ENCODE measurements at places on chromosomes 5 and 9.

DNA sequence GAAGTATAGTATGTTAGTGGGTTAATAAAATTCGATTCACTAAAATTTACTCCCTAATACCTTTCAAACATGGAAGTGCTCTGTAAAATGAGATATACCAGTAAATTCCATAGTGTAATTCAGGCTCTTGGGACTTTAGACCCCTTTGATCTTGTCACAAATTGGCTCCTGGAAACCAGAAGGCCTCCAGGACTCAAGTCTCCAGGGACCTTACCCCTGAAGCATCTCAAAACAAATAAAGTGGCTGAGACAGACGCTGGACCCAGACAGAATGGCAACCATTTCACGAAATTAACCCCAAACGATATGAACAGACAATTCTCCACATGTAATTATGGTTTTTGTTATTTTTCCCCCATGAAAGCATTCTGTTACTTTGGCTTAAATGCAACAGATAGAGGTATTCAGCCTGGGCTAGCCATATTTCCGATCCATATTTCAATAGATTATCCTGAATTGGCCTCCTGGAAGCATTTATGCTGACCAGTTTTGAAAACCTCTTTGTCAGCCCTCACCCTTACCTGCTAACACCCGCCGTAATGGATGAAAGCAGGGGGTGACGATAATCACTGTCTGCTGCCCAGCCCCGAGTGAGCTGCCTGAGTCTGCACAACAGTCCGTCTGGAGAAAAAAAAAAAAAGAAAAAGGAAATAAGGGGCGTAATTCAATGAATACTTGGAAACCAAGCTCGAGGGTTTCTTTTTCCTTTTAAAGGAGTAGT, 34.1 kb upstream of the EFNA5 start:
- peak; percentile 2 for DNase-seq

DNA sequence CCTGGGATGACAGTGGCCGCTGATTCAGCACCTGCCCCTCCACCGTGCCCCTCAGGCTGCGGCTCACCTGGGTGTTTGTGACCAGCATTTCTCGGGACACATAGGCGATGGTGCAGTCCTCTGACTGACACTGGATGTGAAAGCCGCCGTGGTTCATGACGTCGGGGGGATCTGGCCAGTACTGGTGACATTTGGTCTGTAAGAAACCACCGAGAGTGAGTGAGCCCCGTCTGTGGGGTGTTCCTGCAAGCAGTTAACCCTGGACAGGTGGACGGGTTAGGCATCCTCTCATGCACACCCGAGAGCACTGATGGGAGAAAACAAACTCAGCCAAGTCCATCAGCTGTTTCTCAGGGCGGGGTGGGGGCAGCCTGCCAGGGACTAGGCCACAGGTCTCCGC, 62.5 kb upstream of the EPB41L4B start:
- DNase-seq, result no peak

DNA sequence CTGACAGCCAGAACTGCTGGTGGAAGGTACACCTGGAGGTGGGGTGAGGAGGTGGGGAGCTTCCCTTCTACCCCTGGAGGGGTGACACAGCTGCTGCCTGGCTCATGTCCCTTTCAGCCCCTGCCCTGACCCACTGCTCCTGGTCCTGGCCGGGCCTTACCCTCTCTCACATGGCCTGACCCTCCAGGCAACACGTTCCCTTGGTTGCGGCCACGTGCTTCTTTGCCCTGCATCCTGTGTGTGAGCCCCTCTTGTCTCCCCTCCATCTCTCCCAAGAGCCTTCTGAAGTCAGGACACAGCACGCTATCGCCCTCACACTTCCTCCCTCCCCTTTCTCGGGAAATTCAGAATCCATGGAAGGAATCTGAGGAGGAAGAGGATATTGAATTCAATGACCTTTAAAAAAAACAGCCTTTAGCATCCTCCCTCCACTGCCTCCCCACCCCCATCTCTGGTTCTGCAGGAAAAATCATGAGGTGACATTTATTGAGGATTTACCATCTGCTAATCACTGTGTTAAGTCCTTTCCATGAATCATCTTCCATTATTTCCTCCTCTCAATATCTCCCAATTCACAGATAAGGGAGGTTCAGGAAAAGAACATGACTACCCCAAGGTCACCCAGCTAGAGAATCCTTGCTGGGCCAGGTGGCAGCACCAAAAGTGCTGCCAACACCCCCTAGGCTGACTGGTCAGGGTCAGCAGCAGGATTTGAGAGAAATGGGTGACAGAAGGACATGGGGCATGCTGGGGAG, 8.3 kb downstream of the AQP3 start:
- no peak for DNase-seq

DNA sequence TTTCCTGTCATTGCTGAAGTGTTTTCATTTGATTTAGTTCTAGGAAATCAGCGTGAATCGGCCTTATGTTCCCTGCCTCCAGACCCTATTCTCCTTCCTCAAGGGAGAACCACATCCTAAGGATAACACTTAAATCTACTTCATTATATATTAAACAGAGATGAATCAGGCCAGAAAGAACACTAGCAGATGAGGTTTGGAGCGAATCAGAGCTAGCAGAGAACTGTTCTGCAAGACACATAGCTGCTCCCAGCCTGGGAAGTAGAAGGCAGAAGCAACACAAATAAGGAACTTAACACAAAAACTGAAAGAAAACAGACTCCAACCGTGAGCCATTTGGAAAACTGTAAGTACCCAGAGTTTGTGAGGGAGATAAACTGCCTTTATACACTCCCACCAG, 718.2 kb downstream of the SEMA5A start:
- DNase-seq, result peak; percentile 72

DNA sequence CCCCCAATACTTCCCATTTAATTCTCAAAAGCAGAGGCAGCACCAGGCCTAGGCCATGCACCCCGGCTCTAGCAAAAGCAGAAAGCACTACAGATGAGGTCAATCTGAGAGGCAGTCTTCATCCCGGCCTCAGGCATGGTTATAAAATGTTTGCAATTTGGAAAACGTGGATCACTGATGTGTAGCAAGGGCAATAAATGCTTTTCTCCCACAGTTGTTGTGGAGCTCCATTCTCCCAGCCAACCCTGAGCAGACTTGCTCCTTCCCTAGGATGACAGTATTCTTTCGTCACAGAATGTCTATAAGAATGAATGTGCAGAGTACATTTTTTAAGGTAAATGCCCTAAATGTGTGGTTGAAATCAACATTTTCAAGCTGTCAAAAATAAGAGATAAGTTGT, 157.3 kb upstream of the DAPK1 start:
- no peak for DNase-seq

GRCh38 chr5:55680353-55680752, 31.8 kb downstream of the SLC38A9 start:
- DNase-seq, result no peak

DNA sequence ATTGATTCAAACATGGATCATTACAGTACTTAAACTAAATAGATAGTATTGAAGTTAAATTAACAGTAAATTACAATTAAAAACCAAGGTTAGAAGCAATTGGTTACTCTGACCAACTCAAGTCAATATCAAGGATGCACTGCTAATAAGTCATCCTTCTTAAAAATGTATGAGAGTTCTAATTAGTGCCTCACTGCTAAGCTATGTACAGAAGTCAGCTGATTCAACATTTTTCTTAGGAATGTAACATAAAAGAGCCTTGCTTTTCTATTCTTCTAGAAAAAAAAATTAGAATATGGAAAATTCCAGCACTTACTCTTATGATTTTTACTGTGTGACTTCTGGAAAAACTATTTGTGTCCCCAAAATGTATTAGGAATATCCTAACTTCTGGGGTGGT, 75.7 kb upstream of the FBN2 start:
- no peak for DNase-seq

DNA sequence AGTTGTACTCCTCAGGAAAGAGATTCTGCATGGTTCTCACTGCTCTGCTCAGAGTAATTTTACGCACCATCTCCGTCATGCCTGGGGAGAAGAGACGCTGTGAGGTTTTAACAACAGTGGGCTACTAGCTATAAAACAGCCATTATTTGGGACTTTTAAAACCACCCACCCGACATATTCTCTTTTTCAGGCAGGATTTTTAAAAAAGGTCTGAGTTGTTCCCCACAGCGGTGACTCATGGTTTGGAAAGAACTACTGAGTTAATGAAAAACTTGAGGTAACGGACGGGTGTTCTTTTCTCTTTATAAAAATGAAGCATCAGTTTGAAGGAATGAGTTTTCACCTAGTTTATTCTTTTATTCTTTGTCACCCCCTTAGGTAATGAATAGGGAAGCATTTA, 61.3 kb downstream of the TTLL11 start:
- peak; percentile 53 for DNase-seq

- DNase-seq, result no peak
Measured at GRCh38 chr9:91146391-91147019, 215.2 kb downstream of the AUH start.

DNA sequence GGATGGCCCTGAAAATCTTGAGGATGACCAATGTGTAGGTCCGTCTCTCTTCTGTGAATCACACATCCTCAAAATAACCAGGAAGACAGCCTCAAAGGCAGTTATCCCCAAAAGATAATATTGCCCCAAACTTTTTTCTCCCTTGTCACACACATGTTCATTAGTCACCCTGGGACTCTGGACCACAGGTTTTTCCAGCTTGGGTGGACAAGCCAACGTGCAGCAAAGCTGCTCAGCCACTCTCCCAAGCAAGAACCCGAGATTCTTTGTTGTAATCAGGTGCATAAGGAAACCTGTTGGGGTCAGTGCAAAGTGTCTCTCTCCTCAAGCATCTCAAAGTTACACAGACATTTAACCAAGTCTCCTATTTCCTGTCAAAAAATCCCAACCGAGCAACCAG, 196.6 kb downstream of the GNA14 start:
- no peak for DNase-seq

DNA sequence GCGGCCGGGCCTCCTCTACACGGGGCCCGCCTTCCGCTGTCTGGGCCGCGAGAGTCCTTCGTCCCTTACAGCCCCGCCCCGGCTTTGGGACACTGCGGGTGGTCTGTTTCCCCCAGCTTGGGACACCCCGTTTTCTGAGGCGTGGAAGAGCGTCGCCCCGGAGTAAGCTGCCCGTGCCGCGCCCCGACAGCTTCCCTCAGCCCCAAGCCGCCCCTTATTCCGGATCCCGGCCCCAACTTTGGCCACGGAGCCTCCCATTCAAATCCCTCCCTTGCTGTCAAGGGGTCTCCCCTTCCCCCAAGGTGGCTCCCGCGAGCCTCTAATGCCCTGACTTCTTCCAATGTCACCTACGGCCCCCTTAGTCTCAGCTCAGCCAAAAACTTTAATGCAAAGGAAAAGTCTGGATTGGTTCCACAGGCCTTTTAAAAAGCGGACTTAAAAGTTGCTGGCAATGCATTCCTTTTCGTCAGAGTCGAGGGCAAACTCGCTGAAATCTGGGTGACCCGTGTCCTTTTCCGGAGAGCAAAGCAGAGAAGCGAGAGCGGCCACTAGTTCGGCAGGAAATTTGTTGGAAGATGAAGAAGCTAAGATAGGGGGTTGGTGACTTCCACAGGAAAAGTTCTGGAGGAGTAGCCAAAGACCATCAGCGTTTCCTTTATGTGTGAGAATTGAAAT, 19.8 kb downstream of the EXOSC2 start:
- peak; percentile 32 for DNase-seq

DNA sequence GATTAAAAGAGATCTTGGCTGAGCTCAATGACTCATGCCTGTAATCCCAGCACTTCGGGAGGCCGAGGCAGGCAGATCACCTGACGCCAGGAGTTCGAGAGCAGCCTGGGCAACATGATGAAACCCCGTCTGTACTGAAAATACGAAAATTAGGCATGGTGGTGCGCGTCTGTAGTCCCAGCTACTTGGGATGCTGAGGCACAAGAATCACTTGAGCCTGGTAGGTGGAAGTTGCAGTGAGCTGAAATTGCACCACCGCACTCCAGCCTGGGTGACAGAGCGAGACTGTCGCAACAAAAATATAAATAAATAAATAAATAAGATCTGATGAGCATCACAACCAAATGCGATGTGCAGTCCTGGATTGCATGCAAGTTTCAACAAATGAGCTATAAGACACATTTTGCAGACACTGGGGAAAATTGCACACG, 8.7 kb upstream of the ENG start:
- no peak for DNase-seq

- no peak for DNase-seq
Measured at GRCh38 chr9:1454211-1454610, 404.1 kb downstream of the DMRT2 start.

GRCh38 chr5:133842846-133843611, 125.4 kb downstream of the C5orf15 start:
- DNase-seq, result no peak

DNA sequence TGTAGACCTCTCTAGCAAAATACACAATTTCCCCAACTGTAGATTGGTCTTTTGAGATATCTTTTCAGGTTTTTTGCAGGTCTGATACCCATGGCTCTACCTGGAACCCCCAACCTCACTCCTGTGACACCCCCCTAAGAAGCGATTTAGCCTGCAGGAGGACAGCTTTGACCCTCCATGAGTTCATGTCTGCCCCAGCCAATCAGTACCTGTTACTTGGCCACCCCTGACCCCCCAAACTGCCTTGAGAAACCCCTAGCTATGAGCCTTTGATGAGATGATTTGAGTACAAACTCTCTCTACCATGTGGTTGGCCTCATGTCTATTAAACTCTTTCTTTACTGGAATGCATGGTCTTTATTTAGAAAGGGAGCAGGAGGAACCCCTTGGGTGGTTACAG, 25.7 kb downstream of the ABO start:
- DNase-seq, result no peak

DNA sequence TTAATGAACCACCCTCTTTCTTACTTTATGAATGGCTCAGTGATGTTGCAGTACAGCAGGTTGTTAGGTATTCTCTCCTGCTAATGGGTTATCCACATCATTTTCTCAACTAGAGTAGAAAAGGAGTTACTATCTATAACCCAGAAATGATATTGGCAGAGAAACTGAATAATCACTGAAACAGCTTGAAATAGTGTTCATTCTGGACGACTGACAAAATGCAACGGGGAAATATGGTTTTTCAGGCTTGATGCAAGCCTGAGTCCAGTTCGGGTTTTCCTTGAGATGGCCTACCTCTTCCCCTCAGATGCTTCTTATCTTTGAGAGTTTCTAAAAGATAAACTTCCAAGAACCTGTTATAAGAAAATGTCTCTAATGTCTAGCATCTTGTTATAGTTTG, 187.3 kb downstream of the RAB3C start:
- DNase-seq, result no peak

- peak; percentile 49 for DNase-seq
Measured at GRCh38 chr5:145943674-145944121, 7.3 kb downstream of the SH3RF2 start.

DNA sequence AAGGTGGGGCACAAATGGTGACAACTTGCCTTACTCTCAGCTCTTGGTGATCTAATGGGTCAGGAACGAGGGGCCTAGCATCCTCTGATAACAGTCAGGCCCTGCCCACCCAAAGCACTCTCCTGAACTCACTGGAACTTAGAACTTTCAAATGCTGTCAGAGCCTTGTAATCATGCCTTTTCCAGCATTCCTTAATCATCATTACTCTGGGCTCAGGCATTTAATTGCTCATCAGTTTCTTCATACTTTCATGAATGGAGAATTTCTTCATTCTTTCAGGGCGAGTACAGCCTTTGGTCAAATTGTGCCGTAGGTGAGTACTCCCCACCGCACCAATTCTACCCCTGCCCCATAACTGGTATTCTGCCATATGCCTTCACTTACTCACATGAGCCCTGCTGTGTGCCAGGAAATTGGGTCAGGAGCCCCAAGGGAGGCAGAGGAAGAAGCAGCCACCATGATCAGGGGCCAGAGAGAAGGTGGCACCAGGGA, 30.2 kb upstream of the DUSP1 start:
- peak; percentile 97 for DNase-seq

- peak; percentile 67 for DNase-seq
Measured at GRCh38 chr9:135990468-135991429, 29.6 kb upstream of the UBAC1 start.

- peak; percentile 52 for DNase-seq
Measured at GRCh38 chr5:159510282-159510681, 180.0 kb upstream of the IL12B start.

- DNase-seq, result no peak
Measured at GRCh38 chr5:98053170-98053569, 720.3 kb upstream of the RGMB start.
